ENCODE measurements at places on chromosomes 4 and X.

GRCh38 chr4:106297245-106298035 lies 18.6 kb downstream of the TBCK start:
- no peak for DNase-seq

GRCh38 chr4:75512386-75513211 lies 1.6 kb downstream of the RCHY1 start:
- DNase-seq = no peak

- no peak for DNase-seq
Measured at GRCh38 chr4:76897536-76898384, at the start of gene SOWAHB. TSS of gene SOWAHB (minus strand) at chr4:76898144. CDS start at chr4:76897849, 295 bp downstream.

DNA sequence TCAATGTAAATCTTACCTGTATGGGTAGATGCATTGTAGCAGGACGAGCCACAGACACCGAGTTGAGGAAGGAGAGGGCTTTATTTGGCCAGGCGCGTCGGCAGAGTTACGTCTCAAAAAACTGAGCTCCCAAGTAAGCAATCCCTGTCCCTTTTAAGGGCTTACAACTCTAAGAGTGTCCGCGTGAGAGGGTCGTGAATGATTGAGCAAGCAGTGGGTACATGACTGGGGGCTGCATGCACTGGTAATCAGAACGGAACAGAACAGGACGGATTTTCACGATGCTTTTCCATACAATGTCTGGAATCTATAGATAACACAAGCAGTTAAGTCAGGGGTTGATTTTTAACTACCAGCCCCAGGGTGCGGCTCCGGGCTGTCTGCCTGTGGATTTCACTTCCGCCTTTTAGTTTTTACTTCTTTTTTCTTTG lies 524.9 kb upstream of the HTR2C start:
- DNase-seq = no peak

DNA sequence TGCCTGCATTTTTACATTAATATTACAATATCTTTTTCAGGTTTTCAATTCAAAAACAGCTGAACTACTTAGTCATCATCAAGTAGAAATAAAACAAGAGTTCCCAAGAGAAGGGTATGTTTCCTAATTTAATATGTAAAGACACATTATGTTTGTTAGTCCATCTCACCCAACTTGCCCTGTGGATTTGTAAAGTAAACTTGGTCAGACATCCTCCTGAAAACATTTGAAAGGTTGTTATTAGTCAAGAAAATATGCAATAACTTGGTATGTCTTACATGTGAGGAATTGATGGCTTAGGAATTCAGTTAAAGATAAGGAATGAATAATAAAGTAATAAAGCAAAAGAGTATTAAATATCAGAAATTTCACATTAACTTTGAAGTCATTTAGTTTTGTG lies 12.2 kb downstream of the GK start:
- DNase-seq = no peak

GRCh38 chr4:136992032-136992431 lies 540.3 kb downstream of the PCDH18 start:
- DNase-seq = no peak

All from osteocyte (in vitro differentiated cells).